ENCODE measurements at places on chromosomes 5 and 9.

- DNase-seq = no peak
These were observed 42.9 kb upstream of the HAND1 start for GRCh38 chr5:154520861-154521453.

GRCh38 chr5:66440202-66440680 lies 156.0 kb upstream of the MAST4 start:
- no peak for DNase-seq

DNA sequence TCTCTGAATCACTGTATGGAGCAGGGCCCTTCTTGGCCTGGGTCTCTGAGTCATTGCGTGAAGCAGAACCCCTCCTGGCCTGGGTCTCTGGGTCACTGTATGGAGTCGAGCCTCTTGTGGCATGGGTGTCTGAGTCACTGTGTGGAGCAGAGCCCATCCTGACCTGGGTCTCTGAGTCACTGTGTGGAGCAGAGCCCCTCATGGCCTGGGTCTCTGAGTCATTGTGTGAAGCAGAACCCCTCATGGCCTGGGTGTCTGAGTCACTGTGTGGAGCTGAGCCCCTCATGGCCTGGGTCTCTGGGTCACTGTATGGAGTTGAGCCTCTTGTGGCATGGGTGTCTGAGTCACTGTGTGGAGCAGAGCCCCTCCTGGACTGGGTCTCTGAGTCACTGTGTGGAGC lies 94.0 kb upstream of the RAPGEF1 start:
- DNase-seq = no peak

DNA sequence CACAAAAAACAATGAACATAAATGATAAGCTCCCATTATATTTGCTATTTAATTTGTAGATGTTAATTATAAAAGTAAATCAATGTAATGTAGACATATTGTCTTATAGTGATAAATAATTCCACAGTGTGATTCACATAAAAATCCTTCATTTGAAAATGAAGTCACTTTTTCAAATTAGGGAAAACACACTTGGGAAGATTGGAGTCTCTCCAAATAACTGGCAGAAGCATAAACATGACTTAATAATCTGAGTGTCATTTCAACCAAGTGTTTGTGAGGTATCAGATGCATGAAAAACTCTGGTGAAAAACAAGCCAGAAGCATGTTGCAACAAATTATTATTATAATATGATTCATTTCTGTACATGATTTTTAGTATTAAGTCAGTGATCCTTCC lies 102.2 kb downstream of the CETN3 start:
- no peak for DNase-seq

GRCh38 chr5:31465291-31465690 lies 66.6 kb downstream of the DROSHA start:
- no peak for DNase-seq

- DNase-seq = peak; percentile 69
These were observed 52.6 kb downstream of the TENT4A start for GRCh38 chr5:6765612-6766525.

DNA sequence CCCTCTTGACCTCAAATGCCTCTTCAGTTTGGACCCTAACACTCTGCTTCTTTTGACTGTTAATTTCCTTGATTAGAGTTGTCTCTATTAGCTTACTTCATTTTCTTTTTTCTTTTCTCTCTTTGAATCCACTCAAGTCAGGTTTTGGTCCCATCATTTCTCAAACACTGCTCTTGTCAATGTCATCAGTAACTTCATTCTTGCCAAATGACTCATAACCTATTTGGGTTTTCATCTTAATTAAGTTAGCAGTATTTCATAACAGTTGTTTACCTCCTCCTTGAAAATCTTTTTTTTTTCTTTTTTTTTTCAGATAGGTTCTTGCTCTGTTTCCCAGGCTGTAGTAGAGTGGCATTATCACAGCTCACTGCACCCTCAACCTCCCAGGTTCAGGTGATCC lies 119.6 kb downstream of the PARP8 start:
- no peak for DNase-seq

DNA sequence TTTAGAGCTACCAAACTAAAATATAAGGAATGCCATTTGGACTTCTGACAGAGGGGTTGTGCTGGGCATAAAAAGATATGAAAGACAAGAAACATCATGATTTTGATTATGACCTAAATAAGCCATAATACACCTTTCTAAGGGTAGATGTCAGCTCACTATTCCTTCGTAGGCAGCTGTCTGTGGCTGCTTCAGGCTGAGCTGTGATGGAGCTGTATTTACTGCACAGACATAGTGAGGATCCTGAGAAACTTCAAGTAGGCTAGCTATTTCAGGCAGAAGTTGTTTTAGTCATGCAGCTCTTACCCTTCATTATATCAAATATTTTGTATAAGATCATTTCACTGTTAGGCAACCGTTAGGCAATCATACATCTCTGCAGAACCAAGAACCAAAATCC lies 511.7 kb downstream of the CDH12 start:
- no peak for DNase-seq

GRCh38 chr5:3025392-3025791 lies 273.9 kb upstream of the IRX2 start:
- DNase-seq = no peak

DNA sequence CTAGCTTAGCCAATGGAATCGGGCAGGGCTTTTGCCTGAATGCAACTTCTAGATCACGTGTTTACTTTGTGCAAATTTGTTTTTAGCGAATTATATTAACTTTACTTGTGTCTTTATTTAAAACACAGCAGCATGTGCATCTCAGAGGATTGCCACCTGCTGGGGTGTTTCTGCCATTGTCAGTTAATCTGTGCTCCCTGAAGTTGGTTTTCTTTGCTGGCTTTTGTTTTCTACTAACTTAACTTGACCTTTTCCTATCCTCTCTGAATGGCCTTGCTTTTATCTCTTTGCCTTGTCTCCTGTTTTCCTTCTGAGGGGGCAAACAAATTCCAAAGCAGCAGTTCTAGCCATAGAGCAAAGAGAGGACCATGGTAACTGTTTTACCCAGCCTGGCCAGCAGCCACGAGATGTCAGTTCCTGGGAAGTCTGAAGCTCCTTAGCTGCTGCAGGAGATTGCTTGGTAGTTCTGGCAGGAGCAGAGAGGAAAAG lies 67.6 kb downstream of the ARHGEF28 start:
- no peak for DNase-seq

DNA sequence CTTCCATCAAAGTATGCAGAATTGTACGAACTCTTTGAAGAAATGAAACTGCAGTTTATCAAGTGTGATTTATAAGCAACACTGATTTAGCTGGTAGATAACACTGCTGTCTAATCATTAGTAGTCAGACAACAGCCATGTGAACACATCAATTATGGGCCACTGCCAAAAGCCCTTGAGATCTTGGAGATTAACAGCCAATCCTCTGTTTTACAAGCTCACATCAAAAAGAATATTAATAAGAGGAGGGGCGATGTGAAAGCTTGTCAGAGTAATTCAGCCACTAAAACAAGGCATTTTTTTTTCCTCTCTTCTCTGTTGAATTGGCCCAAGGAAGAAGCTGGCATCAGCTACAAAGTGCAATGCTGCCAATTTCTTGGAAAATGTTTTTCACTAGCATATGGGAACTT lies 28.1 kb downstream of the ZNF608 start:
- no peak for DNase-seq

DNA sequence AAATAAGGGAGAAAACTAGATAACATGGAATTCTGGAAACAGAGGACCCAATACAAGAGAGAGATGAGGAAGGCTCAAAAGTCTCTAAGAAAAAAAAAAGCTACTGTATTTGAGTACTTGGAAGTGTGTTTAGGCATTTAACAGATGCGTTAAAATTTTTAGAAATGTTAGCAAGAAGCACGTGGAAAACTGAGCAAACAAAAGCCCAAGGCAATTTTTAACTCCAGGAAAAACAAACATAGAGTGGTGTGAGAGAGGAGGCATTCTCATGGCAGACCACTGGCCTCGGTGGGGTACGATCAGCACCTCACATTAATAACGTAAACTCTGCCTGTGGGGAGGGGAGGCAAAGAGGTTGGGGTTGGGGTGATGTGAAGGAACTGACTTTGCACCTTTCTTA lies 321.4 kb downstream of the GADD45G start:
- no peak for DNase-seq

DNA sequence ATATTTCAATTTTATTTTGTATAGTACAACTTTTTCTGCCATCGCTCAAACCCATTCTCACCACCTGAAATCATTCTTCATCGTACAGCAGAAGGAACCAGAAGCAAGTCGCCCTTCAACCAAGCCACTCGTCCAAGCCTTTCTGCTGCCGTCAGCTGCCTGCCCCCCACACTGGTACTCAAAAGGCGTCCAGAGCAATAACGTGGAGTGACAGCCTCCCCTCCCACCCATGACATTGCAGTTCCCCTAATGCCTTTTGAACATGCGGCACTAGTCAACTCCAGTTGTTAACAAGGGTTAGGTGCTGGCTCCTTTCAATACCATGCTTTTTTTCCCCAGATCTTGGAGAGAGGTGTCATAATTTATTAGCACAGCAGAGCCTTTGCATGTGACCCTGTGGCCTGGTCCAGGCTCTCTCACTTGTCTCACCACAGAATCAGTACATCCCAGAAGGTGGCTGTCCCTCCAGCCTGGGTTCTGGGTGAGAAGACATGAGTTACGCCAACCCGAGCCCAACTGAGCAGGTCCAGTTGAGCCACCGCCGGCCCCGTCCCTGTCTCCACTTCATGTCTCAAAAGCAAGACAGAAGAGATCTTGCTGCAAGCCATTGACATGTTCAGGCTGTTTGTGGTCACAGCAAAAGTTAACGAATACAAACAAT lies 20.4 kb upstream of the MED10 start:
- DNase-seq = no peak

DNA sequence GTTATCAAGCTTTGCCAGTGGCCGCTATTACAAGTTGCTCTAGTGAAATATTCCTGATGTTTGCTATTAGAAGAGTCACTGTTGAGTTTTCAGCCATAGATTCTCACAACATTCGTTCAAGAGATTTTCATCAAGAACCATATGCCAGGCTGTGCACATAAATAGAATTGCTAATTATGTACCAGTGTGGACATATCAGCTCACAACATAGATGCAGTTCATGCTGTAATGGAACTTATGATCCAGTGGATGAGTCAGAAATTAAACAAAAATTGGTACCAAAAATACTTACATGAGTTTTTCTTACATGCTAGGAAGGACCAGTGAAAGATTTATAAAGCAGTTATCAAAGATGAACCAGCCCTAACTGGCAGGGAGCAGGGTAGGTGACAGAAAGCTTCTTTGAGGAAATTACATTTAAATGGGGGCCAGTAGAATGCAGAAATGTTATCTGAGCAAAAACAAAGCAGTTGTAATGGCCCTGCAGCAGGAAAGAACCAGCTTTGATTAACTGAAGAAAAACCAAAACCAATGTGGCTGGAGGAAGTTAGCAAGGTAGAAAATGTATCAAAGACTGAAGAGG lies 404.2 kb downstream of the DNAH5 start:
- DNase-seq = no peak

- no peak for DNase-seq
These were observed 88.3 kb upstream of the CCDC112 start for GRCh38 chr5:115384587-115385375.

- DNase-seq = no peak
These were observed 76.6 kb downstream of the NSUN2 start for GRCh38 chr5:6556089-6556801.

Measured in stimulated activated CD8-positive, alpha-beta memory T cell treated with anti-CD3 and anti-CD28 coated beads, Interleukin-2, amount 100 ng/mL, for 48 hours (primary cell).